NCI-H2107 (cell line): ENCODE measurements at places on chromosomes 5 and 9.

DNA sequence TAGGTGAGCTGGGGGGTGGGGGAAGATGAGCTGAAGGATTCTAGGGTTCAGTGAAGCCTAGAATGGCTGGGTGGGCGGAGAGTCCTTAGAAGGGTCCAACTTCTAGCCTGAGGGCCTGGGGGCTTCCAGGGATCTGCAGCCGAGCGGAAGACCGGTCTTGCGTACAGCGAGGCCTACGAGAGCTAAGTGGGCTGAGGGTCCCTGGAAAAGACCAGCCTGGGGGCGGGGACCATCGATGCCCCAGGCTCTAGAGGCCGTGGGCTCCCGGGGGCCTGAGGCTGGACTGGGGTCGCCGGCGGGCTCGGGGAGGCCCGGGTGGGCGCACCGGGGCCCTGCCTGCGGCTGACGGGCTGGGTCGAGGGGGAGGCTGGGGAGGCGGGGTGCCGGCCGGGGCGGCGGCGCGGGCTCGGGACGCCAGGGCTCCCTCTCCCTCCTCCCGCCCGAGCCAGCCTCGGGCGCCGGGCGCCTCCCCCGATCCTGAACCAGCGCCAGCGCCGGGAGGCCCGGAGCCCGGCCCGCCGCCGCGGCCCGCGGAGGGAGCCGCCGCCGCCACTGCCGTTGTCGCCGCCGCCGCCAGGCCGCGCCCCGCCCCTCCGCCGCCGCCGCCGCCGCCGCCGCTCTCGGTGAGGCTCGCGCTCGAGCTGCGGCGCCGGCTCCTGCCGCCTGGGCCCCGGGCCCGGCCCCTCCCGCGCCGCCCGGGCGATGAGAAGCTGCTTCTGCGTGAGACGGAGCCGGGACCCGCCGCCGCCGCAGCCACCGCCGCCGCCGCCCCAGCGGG, at the start of gene MVB12B:
MVB12B (plus strand) TSS at position 602 of the 778 bp plus-strand sequence; CDS start at position 703, 101 bp downstream.
- DNase-seq, result no peak

DNA sequence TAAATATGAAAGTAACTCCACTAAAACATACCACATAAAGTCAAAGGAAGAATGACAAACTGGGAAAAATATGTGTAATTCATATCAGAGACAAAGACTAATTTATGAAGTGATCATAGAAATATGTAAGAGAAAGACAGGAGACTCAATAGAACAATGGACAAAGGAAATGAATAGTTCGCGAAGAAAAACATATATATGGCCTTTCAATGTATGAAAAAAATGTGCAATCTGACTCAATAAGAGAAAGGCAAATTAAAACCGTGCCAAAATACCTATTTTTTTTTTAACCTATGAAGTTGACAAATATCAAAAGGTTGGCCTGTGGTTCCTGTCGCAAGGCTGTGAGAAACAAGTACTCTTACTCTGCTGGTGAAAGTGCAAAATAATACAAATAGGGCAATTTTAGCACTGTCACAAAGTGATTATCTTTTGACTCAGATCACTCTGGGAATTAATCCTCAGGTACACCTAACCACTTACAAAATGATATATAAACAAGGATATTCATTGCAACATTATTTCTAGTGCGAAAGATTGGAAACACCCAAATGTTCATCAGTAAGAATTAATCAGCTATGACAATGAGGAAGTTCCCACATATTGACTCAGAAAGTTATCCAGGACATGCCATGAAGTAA, 3.7 kb downstream of the C9 start:
- no peak for DNase-seq

GRCh38 chr5:124877501-124878146, 131.2 kb upstream of the ZNF608 start:
- DNase-seq, result no peak

DNA sequence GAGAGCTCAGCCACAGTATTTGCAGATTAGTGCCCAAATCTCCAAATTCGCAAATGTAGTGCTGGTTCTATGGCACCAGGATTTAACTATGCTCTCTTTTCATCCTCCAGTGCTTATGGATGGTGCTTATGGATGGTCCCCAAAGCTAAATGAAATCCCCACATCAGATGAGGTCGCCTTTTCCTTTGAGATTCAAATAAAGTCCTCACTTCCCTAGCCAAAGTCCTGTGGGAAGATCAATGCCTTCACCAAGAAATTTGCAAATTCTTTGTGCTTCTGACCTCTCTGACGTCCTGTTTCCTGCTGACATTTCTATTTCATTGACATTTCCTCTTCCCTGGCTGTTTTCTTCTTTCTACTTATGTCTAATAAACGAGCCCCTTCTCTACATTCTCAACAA, 1077.0 kb upstream of the C9orf72 start:
- no peak for DNase-seq

GRCh38 chr9:94586814-94587213, 6.8 kb downstream of the FBP2 start:
- DNase-seq, result no peak
